ENCODE measurements at places on chromosomes 6 and 20.

- no peak for DNase-seq
These were observed 7.4 kb downstream of the EEF1A1 start for GRCh38 chr6:73513496-73513854.

DNA sequence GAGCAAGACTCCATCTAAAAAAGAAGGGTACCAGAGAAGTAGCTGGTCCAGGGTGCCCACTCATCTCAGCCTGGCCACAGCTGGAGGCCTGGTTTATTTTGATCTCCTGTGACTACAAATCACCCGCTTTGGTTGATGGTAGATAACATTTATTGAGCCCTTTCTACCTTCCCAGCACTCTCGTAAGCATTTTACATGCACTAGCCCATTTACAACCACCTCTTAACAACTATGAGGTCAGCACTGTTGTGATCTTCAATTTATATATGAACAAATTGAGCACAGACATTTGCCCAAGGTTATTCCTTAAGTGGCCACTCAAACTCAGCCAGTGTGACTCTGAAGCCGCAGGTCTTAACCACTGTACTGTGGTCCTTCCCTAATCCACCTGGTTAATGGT is 104.7 kb downstream of the EPM2A start:
- DNase-seq = no peak

GRCh38 chr6:166313255-166314070 is 5.3 kb upstream of the PRR18 start:
- DNase-seq = no peak

GRCh38 chr6:34961082-34961481 is 72.0 kb downstream of the ANKS1A start:
- no peak for DNase-seq

DNA sequence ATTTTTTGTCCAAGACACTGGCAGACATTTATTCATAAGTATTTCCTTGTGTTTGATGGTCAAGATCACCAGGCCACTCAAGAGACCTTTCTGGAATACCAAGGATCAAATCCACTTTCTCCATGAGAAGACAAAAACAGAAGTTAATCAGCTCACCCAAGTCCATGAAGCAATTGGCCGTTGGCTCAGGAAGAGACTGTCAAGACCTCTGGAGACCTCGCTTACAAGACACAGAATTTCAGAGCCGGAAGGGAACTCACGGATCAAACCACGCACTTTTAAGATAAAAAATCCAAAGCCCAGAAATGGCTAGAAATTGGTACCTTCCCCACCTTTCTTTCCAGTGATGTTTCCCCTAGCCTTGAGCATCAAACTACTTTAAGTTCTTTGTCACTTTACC is 3.3 kb downstream of the TRERF1 start:
- DNase-seq = no peak

GRCh38 chr6:111175109-111175508 is 87.8 kb downstream of the SLC16A10 start:
- DNase-seq = no peak

DNA sequence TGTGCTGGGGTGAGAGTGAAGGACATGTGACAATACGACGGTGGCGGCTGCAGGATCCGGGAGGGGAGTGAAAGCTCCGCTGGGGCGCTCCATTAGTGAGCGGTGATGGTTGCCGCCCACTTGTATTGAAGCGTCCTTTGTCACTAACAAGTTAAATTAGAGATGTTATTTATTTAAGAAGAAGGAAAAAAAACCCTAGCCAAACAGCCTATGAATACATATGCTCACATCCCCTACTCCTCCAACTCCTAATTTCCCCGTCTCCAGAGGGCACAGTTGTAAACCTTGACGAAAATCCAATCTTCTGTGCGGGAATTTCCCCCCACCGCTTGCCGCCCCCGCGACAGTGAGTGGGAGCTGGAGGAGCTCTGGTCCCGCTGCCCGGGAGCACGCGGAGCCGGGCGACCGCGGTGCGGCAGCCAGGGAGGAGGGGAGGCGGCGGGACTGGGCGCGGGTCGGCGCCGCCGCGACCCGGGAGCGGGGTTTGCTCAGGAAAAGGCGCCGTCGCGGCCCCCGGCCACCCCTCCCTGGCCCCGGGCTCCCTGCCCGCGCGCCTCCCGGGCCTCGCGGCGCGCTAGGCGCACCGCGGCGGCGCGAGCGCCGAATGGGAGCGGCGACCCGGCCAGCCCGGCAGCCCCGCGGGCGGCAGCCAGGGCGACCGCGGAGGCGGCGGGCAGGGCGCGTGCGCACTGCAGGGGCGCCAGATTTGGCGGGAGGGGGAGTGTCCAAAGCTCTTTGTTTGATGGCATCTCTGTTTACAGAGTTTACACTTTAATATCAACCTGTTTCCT is at the start of gene MYB:
MYB (plus strand) TSS at position 767 of the 791 bp plus-strand sequence. CDS start 206 bp downstream, outside the sequence.
- no peak for DNase-seq

DNA sequence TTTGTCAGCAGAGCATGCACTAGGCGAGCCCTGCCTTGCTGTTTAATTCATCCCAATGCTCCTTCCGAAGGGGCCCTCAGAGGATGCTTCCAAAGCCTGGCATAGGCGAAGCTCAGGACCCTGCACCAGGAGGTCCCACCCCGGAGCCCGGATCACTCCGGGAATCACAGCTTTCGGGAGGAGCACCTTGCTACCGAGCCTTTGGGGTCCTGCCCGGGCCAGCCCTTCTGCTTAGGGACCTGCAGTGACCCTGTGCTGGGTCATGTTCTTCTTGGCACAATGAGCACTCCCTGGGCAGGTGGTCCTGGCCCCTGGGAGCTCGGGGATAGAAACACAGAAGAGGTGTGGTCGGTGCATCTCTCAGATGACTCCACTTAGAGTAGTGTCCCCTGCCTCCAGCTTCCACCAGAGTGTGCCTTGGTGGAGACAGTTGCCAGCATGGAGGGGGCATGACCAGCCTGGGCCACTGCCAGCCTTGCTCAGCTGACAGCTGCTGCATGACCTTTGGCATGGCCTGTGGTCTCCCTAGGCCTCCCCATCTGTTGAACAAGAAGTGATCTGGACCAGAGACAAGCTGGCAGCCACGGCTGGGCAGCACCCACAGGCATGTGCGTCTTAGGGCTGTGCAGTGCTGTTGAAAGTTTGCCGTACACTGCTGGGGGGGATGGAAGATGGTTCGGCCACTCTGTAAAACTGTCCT is 44.7 kb upstream of the SLCO4A1 start:
- DNase-seq = no peak

- DNase-seq = no peak
These were observed 9.2 kb downstream of the RAET1G start for GRCh38 chr6:149913540-149914240.

DNA sequence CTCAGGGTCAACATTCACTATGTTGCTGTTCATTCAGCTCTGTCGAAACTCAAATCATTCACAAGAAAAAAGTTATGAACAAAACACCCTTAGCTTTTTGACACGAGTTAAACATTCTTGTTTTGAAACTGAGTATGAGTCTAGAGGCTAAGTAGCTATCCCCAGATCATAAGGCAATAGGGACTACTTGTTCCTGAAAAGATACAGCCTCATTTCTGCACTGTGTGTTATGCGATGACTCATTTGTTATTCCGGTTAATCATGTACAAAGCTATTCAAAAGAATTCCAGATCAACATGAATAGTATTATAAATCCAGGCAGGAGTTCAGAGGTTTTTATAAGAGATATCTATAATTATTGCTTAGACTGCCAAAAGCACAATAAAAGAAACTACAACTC is 908.0 kb downstream of the QKI start:
- no peak for DNase-seq

GRCh38 chr6:24908650-24909035 is 27.1 kb downstream of the RIPOR2 start:
- DNase-seq = no peak

DNA sequence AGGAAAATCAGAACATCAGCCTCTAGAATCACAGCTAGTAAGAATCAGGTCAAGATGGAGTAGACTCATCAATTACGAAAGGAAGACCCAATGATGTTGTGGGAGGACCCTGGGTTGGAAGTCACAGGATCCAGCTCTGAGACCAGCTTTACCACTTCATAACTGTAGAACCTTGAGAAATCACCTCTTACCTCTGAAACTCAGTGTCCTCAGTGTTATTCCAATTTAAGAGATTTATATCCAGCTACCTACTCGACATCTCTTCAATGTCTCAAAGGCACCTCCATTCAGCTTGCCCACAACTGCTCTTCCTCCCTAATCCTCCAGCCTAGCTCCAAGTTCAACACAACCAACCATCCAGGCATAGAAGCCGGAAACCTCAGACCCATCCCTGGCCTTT is 16.3 kb downstream of the MRPL14 start:
- DNase-seq = no peak

- DNase-seq = no peak
These were observed 572 bp upstream of the ZDHHC14 start for GRCh38 chr6:157380458-157380778.

- no peak for DNase-seq
These were observed 98.0 kb upstream of the FOXA2 start for GRCh38 chr20:22682381-22682780.

- no peak for DNase-seq
These were observed 47.8 kb downstream of the SHLD1 start for GRCh38 chr20:5797843-5798462.

DNA sequence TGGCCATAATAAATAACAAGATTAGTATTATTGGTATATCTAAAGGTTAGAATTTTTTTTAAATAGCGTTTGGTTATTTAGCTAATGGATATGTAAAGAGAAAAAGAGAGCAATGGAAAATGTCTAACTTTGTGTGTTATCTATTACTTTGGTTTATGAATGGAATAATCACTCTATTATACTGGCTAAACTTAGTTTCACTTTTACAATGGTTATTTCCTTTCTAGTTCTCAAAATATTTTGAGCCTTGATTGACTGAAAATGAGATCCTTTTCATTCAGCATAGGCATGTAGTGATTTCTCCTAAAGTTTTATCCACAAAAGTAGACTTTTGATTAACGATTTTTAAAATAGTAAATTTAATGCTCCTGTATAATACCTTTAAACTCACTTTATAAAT is 51.6 kb upstream of the MLIP start:
- DNase-seq = no peak

DNA sequence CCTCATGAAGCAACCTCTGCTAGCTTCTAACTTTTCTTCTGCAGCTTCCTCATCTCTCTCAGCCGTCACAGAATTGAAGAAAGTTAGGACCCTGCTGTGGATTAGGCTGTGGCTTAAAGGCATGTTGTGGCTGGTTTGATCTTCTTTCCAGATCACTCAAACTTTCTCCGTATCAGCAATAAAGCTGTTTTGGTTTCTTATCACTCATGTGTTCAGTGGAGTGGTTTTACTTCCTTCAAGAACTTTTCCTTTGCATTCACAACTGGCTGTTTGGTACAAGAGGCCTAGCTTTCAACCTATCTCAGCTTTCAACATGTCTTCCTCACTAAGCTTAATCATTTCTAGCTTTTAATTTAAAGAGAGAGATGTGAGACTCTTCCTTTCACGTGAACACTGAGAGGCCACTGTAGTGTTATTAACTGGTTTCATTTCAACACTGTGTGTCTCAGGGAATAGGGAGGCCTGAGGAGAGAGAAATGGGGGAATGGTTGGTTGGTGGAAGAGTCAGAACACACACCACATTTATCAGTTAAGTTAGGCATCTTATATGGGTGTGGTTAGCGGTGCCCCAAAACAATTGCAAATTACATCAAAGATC is 17.2 kb downstream of the ZSCAN23 start:
- no peak for DNase-seq

DNA sequence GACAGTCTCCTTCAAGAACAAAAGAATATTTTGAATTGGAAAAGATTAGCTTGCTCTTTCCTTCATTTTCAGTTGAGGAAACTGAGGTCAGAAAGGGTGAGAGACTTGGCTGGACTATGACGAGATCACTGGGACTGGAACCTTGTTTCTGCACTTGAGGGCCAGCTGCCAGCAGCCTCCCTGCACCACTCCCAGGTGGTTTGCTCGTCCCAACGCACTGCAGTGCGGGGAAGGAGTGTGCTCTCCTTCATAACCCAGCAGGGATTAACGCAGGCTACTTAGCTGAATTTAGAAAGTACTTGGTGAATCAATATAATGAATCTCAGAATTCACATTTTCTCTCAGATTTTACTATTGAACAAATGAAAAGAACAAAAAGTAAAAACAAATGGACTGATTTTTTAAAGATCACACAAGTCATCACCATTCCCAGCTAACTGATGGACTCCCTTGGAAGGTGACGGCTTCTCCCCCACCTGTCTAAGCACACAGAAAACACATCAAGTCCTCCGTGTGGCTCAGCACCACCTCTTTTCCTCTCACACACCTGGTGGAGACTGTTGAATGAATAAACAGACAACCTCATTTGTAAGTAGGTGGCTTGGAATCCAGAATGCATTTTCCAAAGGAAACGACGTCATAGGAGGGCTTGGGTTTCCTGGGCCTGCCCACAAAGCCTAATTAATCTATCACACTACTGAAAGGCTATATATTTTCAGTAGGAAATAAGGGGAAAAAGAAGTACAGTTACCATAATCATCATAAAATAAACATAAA is 121.0 kb downstream of the QRSL1 start:
- DNase-seq = no peak

GRCh38 chr6:52994031-52994838 is 849 bp downstream of the GSTA4 start:
- DNase-seq = no peak

DNA sequence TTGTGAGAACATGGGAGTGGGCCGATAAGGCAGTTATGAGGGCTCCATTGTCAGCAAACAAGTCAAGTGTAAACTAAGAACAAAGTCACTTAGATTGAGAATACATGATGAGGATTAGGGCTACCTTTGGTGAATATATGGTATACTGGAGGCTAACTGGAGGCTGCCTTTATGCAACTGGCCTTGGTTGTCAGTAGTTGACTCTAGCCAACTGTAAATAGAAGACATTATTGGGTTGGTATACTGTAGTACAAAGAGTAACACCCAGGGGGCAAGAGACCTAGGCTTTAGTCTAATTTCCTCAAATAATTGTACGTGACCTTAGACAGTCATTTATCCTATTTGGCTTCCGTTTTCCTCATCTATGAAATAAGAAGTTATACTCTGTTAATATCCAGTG is 235.2 kb downstream of the ARID1B start:
- DNase-seq = no peak

DNA sequence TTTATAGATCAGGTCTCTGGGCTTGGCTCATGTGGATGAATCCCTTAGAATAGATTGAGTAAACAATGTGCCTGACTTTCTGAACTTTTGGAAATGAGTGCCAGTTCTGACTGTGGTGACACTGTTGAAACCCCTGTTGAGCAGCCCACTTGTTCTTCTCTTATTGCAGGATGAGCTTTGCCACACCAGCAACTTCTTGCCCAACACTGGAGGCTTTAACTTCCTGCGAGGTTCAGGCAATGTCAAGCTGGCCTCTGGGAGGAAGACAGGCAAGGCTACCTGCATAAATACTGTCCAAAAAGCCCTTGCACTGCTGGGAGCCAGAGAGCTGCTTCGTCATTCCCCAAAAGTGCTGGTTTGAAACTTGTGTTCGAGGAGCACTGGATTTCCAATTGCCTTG is 32.8 kb upstream of the SMIM8 start:
- DNase-seq = no peak

GRCh38 chr6:149060300-149060984 is 257.1 kb upstream of the TAB2 start:
- DNase-seq = no peak

DNA sequence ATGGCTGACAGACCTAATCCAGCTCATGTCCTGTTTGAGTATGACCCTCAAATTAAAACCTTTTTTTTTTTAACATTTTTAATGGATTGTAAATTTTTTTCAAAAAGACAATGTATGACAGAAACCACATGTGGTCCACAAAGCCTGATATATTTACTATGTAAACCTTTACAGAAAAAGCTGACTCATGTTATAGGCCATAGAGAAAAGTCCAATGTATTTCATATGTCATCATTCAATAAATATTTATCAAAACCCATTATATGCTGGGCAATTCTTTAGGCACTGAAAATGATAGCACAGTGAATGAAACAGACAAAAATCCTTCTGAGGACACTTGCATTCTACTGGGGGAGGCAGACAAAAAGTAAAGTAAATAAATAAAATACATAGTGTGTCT is 826.2 kb upstream of the FLRT3 start:
- no peak for DNase-seq
